Omental fat pad (tissue), 4 donors: ENCODE measurements at places on chromosomes 3 and 15. TPM values are rescaled to one million over a fixed set of nuclear protein-coding genes. Genes with fewer than 3 reads are reported as not detected.

Gene ASB14
- total RNA-seq = not detected

Gene IGF2BP2
- 24.1 TPM for total RNA-seq

DNA sequence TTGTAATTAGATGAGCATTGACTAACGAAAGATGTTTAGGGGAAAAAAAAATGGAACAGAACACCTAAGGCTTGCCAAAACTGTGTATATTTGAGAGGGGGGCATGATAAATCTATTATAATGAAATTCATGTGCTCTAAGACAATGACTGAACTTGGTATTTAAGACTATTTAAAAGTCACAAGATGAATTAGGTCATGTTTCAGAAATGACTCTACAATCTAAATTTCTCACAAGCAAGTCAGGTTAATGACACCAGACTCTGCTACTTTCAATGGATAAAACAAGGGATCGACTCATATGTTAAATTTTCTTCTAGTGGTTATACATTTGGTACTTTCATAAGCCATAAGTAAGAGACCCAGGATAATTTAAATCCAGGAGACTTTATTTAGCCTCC, 78.4 kb downstream of the DUT start:
- no peak for DNase-seq

- DNase-seq = no peak
These were observed 46.0 kb downstream of the KLF13 start for GRCh38 chr15:31372635-31373091.

DNA sequence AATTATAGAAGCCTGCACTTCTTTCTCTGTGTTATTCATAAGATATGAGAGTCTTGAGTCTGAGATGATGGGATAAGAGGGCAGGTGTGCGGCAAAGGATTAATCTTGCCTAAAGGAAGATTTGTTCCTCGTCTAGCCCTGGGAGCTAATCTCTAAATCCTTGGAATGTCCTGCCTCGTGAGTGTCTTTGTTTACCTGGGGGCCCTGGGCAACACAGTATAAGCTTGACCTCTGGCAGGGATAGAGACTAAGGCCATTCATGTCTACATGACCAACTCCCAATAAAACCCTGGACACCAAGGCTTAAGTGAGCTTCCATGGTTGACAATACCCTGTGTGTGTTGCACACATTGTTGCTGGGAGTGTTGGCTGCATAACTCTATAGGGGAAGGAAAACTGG, 3.2 kb upstream of the AGBL1 start:
- DNase-seq = no peak

DNA sequence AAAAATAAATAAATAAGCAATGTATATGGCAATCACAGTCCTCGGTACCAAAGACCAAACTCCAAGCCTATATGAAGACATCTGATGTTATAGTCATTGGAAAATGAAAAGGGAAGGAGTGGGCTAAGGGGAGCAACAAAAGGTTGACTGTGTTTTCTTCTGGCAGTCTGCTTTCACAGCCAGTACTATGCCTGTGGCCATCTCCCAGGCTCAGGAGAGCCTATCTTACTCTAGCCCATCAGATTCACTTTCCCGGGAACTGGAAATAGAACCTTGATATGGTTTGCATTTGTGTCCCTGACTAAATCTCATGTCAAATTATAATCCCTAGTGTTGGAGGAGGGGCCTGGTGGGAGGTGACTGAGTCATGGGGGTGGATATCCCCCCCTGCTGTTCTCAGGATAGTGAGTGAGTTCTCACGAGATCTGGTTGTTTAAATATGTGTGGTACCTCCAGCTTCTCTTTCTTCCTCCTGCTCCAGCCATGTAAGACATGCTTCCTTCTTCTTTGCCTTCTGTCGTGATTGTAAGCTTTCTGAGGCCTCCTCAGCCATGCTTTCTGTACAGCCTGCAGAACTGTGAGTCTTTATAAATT, 105.3 kb downstream of the PLCH1 start:
- DNase-seq = no peak
